ENCODE measurements at places on chromosomes 16 and 17.
A peak's percentile ranks its signal among the peaks of the same experiment; 100 is the strongest.

DNA sequence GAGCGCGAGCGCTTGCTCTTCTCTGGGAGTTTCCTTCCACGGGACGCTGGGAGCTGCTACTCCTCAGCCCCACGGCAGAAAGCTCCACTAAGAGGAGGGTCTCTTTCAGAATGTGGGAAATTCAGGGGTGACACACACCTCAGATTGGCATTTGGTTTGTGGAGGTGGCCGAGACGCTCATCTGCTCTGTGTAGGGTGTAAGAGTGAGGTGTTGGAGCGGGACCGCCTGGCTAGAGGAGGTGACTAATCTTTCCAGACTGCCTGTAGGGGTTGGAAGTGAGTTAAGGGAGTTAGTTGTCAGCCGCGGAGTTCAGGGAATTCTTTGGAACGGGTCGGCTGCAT is 735 bp downstream of the PSMD11 start:
- peak; percentile 43 for DNase-seq

- DNase-seq = no peak
Observed at GRCh38 chr16:69087161-69087581, 18.3 kb upstream of the HAS3 start.

GRCh38 chr17:40113907-40114245 is 7.9 kb upstream of the MSL1 start:
- no peak for DNase-seq

DNA sequence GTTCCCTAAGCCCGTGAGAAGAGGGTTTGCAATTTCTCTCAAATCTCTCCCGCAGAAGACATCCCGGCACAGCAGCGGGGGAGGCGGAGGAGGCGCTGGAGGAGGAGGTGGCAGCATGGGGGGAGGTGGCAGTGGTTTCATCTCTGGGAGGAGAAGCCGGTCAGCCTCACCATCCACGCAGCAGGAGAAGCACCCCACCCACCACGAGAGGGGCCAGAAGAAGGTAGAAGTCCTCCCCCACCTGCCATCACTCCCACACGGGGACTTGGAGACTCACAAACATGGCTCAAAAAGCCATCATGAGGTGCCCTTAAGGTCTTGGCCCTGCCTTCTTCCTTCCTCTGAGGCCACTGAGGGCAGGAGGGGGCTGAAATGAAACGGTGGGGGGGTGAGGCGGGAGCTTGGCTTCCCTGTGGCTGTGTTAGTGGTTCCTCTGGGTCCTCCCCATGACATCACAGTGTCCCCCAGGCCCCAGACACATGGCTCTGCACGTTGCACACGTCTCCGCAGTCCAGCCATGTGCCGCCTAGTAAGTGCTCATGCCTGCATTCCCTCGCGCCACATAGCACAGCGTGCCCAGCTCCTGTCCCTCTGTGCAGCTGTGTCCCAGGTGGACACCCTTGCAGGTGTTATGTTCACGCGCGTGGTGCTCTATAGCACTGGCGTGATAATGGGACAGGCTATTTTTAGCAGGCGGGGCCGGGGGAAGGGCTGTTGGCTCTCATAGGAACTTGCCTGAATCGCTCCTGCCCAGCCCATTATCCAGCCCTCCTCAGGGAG is 6.9 kb downstream of the MLLT6 start:
- DNase-seq = no peak

DNA sequence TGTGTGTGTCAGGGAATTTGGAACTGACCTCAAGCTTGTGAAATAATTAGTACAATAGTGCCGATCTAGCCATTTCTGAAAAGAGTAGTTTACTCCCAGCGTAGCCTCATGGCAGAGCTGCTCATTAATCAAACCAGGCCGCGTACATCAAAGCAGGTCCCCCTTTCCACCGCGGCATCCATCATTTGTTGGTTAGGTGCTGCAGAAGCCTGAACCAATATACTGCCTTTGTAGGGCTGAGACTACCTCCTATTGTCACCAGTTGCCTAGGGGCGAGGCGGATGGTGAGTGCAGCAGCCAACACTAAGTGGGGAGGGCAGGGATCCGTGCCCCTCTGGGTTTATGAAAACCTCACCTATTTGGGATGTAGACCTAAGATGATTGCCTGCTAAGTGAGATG is 264.1 kb downstream of the TMEM114 start:
- DNase-seq = no peak

- no peak for DNase-seq
Observed at GRCh38 chr17:38715216-38715943, 10.3 kb downstream of the MLLT6 start.

- peak; percentile 9 for DNase-seq
Observed at GRCh38 chr17:32319548-32319905, 22.4 kb downstream of the C17orf75 start.

DNA sequence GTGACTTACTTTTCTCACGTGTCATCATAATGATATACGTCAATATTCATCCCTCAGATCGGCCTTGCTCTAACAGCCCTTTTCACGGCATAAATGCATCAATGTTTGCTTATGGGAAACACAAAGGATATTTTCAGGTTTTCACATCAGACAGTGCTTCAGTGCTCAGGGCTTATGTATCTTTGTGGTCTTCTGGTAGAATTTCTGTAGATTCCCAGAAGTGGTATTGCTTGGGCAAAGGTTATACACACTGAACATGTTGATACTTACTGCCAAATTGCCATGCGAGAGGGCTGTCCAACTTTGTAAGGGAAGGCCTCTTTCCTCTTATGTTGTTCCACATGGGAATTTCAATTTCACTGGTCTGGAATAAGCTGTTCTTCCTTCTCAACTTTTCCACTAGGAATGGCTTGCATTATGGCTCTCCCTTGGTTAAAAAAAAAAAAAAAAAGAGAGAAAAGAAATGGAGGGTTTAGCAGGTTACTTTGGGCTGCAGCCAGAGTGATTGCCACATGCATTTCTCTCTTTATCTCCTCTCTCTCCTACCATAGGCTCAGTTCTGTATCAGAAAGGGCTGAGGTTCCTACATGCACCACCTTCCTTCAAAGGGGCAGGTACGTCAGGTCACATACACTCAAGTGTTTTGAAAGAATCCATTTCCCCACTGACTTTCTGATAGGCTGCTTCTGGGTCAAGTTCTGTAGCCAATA is 19.3 kb downstream of the DHODH start:
- no peak for DNase-seq

GRCh38 chr16:85279825-85280545 is 167.7 kb upstream of the CIBAR2 start:
- no peak for DNase-seq

DNA sequence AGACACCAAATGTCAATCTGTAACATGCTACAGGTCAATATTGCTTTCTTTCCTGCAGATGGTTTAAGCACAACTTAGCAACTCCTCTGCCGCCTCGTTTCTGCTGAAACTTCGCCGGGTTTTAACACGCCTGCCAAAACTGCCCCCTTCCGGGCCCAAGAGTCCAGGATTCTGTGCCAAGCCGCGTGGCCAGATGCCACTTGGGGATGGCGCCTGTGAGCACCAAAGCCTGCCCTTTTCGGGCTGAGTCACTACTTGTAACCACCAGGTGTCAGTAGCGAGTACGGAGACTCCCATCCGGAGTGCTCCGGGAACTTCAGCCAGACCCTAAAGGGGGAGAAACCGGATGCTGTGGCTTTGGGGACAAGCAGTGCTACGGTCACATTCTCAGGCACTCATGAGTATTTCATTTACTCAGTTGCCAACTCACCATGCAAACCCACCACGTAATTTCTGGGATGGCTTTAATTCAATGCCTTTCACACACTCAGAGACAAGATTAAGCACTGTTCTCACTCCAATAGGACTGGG is 7.8 kb downstream of the PMP22 start:
- peak; percentile 73 for DNase-seq

DNA sequence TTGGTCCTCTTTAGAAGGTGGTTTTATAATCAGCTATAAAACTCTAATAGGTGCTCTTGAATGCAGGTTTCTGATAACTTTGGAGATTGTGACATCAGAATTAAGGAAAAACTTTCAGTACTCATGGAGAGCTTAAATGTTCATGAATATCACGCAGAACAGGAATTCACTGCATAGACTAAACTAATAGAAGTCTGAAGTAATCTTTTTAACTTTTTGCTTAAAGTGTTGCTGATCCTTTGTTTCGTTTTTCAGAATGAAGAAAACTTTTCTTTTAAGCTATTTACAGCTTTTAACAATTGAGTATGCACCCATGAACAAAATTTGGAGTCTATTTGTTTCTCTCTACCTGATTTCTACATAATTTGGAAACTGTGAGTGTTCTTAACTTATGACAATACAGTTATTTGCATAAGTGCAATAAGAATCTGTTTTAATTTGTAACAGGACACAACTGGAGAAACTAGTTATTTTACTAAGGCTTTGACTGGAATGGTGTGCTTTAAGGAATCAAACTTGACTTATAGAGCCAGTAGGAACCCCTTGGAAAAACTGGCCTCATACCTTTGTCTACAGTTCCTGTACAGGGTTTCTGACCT is 17.0 kb upstream of the TRIM25 start:
- DNase-seq = no peak

- peak; percentile 31 for DNase-seq
Observed at GRCh38 chr16:87918866-87919680, 17.3 kb downstream of the CA5A start.

- peak; percentile 85 for DNase-seq
Observed at GRCh38 chr17:7573324-7574080, 5.9 kb upstream of the CD68 start.

DNA sequence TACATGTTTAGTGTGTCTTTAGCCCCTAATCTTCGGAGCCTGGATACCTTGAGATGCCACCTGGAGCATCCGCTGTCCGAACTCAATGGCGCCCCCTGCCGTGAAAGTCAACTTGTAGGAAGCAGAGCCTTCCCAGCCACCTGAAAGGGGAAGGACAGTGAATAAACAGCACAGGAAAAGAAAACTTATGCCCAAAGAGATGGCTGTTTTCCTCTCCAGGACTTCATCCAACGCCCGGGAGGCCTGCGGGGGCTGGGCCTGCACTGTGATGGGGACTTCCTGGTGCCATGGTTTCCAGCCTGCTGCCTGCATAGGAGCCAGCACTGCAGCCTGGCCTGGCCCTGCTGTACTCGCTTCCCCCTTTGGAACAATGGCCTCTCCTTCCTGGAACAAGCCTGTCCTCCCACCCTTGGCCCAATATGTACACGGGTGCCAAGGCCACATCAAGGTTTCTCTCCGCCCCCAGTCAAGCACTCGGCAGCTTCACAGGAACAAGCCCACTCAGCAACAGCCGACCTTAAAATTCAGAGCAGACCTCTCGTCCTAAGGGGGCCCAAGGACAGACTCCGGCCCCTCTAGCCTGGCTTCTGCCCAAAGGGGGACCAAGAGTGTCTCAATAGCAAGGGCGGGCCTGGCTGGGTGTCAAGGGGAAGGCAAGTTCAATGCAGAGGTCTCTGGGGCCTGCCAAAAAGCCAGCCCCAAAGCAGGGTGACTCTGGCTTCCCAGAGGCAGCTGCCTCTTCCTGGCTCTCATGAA is 4.5 kb upstream of the UNC13D start:
- no peak for DNase-seq

- no peak for DNase-seq
Observed at GRCh38 chr17:16443511-16444257, 28.3 kb downstream of the TRPV2 start.

GRCh38 chr16:86979984-86980553 is 337.1 kb downstream of the C16orf95 start:
- DNase-seq = no peak

DNA sequence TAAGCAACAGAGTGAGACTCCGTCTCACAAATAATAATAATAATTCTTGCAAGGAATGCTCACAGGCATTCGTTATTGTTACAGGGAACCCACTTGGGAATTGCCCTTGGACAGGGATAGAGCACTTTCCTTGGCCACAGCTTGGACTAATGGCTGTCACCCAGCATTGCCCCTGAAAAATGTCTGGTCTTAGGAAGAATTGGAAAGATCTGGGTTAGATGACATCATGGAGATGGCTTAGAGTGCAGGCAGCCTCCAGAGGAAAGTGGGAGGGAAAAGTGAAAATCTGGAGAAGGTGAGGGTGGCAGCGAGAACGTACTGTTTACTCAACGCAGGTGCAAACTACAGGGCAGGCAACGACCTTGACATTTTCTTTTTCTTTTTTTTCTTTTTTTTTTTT is 59.3 kb upstream of the MRTFB start:
- DNase-seq = no peak

DNA sequence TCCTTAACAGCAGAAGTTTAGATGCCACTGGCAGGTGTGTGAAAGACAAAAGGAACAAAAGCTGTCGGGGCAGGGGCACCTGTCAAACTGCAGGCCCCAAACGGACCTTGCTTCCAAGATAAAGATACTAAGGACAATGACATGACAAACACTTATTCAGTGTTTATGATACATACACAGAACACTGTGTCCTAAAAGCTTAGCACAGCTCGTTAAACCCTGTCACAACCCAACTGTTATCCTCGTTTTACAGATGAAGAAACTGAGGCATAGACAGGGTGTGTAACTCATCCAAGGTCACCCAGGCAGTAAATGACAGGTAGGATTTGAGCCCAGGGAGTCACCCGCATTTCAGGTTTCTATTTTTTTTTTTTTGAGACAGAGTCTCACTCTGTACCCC is 9.6 kb downstream of the SDK2 start:
- no peak for DNase-seq

DNA sequence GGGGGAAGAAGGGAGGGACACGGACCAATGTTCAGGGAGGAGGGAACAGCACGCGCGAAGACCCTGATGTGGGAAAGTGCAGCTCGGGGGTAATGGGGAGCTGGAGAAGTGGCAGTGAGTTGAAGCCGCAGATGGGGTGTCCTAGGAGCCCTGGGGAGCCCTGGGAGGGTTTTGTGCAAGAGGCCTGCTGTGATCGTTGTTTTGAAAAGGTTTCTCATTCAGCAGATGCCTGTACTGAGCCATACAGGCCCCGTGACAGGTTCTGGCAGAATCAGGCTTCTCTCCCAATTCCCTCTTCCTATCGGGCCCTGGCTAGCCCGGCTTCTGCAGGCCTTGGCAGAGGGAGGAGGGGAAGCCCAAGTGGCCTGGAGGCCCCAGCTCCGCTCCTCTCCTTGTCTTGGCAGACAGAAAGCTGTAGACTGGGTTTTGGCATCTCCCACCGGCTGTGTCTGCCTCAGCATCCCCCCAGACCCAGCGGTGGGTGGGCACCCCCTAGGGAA is 38.4 kb upstream of the EMP2 start:
- no peak for DNase-seq
